ENCODE measurements at places on chromosomes 12 and 14.
A peak's percentile ranks its signal among the peaks of the same experiment; 100 is the strongest.

- no peak for ATAC-seq
Observed at GRCh38 chr12:90071996-90072395, 363.4 kb upstream of the ATP2B1 start.

- no peak for ATAC-seq
Observed at GRCh38 chr14:26204728-26205479, 392.9 kb downstream of the NOVA1 start.

DNA sequence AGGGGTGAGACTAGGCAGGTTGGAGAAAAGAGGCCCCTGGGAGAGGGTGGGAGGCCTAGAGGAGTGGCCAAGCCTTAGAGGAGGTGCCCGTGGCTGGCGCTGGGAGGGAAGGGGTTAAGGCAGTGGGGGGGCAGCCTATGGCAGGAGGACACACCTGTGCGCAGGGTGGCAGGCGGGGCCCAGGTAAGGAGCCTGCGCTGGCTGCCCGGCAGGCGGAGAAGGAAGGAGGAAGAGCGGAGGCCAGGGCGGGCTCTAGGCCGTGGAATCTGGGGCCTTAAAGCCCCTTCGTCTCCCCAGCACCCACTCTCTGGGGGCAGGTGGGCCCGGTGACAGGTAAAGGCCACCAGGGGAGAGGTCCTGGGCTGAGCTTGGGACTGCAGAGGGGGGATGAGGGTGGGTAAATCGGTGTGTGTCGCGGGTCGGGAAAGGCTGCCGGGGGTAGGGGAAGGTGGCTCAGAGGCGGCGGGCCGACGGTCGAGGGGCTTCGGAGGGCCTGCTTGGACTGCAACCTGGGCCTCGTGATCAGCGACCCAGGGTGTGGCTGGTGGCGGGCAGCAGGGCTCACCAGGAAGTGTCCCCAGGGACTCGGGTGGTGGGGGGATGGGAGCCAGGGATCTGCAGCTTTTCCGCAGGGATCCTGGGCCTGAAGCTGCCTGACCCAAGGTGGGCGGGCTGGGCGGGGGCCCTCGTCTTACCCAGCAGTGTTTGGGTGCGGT is 7.3 kb downstream of the PHB2 start:
- no peak for ATAC-seq

- ATAC-seq, result no peak
Observed at GRCh38 chr12:22731236-22731635, 106.3 kb downstream of the ETNK1 start.

GRCh38 chr14:20435582-20436362 is at the start of gene KLHL33:
TSS of gene KLHL33 (minus strand) at chr14:20436166. CDS start at chr14:20435811, 355 bp downstream.
- ATAC-seq, result no peak

DNA sequence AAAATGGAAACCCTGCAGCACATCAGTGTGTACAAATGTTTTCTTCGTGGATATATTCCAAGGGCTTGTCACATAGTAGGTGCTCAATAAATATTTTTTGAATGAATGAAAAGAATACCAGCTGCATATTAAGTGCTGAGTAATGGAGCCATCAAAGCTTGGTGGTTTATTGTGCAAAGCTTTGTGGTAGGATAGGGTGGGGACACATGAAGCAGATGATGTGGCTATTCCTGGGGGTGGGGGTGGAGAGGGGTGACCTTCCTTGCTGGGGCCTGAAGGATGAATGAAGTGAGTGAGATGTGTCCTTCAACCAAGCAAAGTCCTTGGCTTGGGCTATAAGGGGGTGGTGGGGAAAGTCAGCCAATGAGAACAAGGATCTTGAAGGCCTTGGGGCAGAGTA is 4.3 kb upstream of the KRT81 start:
- no peak for ATAC-seq

DNA sequence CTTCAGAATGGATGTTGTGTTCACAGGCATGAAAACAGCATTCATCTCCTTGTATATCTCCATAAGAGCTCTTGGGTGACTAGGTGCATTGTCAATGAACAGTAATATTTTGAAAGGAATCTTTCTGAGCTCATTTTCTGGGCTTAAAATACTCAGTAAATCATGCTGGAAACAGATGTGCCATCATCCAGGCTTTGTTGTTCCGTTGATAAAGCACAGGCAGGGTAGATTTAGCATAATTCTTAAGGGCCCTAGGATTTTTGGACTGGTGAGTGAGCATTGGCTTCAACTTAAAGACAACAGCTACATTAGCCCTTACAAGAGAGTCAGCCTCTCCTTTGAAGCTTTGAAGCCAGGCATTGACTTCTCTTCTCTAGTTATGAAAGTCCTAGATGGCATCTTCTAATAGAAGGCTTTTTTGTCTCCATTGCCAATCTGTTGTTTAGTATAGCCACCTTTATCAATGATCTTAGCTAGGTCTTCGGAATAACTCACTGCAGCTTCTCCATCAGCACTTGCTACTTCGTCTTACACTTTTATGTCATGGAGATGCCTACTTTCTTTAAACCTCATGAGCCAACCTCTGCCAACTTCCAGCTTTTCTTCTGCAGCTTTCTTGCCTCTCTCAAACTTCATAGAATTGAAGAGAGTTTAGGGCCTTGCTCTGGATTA is 79.6 kb upstream of the PSMA6 start:
- no peak for ATAC-seq

GRCh38 chr12:76450690-76451089 is 102.5 kb upstream of the BBS10 start:
- no peak for ATAC-seq

- peak; percentile 59 for ATAC-seq
Observed at GRCh38 chr12:12527820-12528296, 34.8 kb downstream of the DUSP16 start.

- no peak for ATAC-seq
Observed at GRCh38 chr14:94921456-94921855, 151.5 kb upstream of the GSC start.

- no peak for ATAC-seq
Observed at GRCh38 chr14:55530464-55530863, 49.5 kb upstream of the KTN1 start.

DNA sequence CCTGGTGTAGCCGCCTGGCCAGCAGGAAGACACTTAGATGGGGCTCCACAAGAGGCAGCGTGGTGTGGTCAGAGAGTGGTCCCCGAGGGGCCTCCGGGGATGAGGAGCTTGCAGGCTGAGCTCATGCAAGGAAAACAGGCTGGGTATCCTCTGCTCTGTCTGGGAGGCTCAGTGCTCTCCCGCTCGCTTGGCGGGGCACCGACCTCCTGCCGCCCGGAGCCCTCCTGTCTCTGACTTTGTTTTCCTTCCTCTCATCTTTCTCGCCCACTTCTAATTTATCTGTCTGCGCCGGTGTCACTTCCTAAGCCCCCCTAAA is 31.3 kb upstream of the DLK1 start:
- no peak for ATAC-seq

GRCh38 chr14:104048758-104049507 is 36.6 kb upstream of the ASPG start:
- no peak for ATAC-seq

GRCh38 chr12:108839018-108839889 is 18.1 kb downstream of the SSH1 start:
- ATAC-seq, result no peak

DNA sequence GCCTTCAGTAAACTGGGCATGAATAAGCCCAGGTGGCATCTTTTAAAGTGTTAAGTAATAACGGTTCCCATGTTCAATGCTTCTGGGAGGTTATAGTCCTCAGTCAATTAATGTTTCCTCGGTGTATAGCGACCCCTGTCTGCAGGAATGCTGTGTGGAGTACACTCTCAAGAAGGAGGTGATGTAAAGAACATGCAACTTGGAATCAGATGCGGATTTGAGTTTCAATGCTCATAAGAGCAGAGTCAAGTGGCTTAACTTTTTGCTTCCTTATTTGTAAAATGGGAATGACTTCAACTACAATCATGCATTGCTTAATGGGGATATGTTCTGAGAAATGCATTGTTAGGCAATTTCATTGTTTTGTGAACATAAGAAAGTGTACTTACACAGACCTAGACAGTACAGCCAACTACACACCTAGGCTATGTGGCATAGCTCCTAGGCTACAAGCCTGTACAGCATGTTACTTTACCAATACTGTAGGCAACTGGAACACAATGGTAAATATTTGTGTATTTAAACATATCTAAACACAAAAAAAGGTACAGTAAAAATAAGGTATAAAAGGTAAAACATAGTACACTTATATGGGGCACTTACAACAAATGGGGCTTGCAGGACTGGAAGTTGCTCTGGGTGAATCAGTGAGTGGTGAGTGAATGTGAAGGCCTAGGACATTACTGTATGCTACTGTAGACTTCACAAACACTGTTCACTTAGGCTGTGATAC is 6.7 kb upstream of the MRPS35 start:
- peak; percentile 82 for ATAC-seq

GRCh38 chr12:51028126-51028812 is 2.1 kb upstream of the SLC11A2 start:
- no peak for ATAC-seq

- no peak for ATAC-seq
Observed at GRCh38 chr12:123067654-123068053, 83.2 kb downstream of the PITPNM2 start.

- no peak for ATAC-seq
Observed at GRCh38 chr14:91878274-91878673, 10.9 kb upstream of the TC2N start.

GRCh38 chr12:131764738-131765137 is 53.8 kb downstream of the SFSWAP start:
- no peak for ATAC-seq

DNA sequence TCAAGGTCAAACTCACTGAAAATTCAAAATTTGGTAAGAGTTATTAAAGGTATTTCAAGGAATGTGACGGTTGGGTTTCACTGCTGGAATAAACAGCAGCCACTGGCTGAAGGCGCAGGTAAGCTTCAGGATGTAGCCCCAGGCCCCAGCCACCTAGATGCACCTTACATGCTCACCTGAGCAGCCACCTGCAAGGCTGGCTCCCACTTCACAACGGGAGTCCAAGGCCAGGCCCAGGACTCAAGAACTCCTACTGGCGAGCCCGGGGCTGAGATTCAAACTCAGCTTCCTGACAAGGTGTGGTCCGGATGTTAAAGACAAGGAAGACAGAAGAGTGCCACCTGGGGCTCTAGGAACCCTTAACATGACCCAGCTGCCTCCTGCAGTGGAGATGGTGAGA is 78.4 kb downstream of the ITPK1 start:
- ATAC-seq, result no peak

GRCh38 chr14:55085060-55085660 is 33.7 kb downstream of the MAPK1IP1L start:
- ATAC-seq, result no peak

- ATAC-seq, result no peak
Observed at GRCh38 chr12:8887285-8887715, 27.0 kb upstream of the PHC1 start.

GRCh38 chr12:115661112-115661511 is 616.4 kb downstream of the MED13L start:
- no peak for ATAC-seq

DNA sequence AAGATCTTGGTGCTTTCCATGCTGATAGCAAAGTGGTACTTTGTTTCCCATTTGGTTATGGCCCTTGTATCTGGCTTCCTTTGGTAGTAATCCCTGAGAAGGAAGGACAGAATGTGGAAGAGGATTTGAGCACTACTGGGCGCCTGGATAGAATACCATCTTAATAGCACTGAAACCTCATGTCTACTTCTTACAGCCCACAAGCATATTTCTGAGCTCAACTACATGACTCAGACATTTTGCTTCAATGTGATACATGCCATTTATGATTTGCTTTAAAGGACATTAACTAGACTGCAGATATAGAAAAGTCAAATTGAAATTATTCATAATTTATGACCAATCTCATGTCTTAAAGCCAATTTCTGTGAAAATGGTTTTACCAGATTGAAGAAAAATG is 80.4 kb downstream of the LIN7A start:
- ATAC-seq, result no peak

- no peak for ATAC-seq
Observed at GRCh38 chr14:99699861-99700260, 15.8 kb downstream of the CYP46A1 start.

GRCh38 chr12:90908465-90908864 is 46.5 kb downstream of the CCER1 start:
- ATAC-seq, result no peak

DNA sequence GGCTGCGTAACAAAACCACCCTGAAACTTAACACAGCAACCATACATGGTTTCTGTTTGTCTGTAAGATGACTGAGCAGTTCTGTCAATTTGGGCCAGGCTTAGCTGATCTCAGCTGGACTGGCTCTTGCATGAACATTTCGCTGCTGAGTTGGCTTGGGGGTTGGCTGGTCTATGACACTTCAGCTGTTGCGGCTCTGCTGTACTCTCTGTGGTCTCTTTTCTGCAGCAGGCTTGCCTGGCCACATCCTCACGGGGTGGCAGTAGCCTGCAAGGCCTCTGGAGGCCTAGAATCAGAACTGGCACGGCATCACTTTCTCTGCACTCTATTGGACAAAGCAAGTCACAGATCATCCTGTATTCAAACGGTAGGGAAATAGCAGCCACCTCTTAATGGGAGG is 216.2 kb downstream of the BCL11B start:
- ATAC-seq, result peak; percentile 90

- no peak for ATAC-seq
Observed at GRCh38 chr14:28612414-28612813, 154.2 kb upstream of the FOXG1 start.

- ATAC-seq, result peak; percentile 27
Observed at GRCh38 chr12:12480074-12480473, 82.6 kb downstream of the DUSP16 start.

GRCh38 chr12:49631336-49631907 is 8.1 kb downstream of the PRPF40B start:
- ATAC-seq, result no peak

DNA sequence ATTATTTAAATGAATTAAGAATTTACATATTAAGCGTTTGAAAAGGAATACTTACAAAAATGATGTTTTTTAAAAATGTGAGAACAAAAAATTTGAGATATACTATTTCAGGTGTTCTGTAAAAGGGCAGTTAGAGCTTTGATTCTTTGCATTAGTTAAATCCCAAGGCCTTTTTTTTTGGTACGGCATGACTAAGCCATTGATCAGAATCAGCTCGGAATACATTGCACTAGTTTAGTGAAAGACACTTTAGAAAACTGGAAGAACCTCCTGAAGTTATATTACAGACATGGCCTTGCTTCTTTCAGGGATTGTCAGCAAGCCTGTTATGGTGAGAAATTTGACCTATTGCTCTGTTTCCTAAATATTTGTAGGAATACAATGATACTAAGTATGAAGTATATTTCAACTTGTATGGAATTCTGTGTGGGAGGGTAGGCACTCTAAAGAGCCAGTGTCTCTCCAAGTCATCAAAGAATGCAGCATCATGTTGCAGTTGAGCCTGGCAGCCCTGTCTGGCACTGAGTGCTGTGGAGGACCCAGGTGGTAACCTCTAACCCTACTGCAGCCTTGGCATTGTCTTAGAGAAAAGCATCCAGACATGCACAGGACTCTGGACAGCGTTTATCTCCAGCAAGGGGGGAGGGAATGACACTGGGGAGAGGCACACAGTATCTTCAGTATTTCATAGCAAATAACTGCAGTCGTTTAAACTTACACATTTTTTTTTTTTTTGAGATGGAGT is 1.5 kb downstream of the KLC1 start:
- no peak for ATAC-seq

DNA sequence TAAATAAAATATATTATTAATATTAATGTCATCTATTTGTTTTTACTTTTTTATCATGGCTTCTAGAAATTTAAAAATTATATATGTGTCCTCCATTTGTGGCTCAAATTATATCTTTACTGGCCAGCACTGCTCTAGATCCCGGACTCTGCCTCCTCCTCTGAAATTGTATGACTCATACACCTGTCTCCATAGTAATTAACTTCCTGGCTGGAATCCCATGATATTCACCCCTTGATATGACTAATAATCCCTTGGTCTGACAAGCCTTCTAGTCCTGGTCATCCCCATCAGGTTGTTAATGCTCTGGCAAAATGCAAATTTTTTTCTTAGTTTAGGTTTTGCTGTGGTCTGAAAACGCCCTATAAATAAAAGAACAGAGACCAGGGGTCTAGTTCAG is 116.2 kb downstream of the BMP4 start:
- no peak for ATAC-seq

- ATAC-seq, result no peak
Observed at GRCh38 chr14:37584211-37585100, 10.6 kb downstream of the FOXA1 start.

Measured in activated CD4-positive, CD25-positive, alpha-beta regulatory T cell treated with anti-CD3 and anti-CD28 coated beads, Interleukin-2, amount 50 U/mL, for 24 hours (primary cell).